Osteocyte (in vitro differentiated cells): ENCODE measurements at places on chromosomes 12 and 14. TPM values are rescaled to one million over a fixed set of nuclear protein-coding genes. Genes with fewer than 3 reads are reported as not detected.

TIMELESS gene
- total RNA-seq, result 15.9 and 16.2 TPM in 2 replicates

ARMH4 gene
- total RNA-seq, result 13.9 and 16.7 TPM in 2 replicates

DEGS2 gene
- 0.19 and 0.21 TPM in 2 replicates for total RNA-seq

- peak; percentile 85 for DNase-seq
Measured at GRCh38 chr14:90235179-90235976, 21.0 kb upstream of the PSMC1 start.

PCED1B gene
- total RNA-seq, result 1.6 and 2.5 TPM in 2 replicates

MDP1 gene
- total RNA-seq, result 23.8 and 25.4 TPM in 2 replicates

- DNase-seq, result no peak
Measured at GRCh38 chr12:120842595-120842994, 61.6 kb downstream of the SPPL3 start.

DNA sequence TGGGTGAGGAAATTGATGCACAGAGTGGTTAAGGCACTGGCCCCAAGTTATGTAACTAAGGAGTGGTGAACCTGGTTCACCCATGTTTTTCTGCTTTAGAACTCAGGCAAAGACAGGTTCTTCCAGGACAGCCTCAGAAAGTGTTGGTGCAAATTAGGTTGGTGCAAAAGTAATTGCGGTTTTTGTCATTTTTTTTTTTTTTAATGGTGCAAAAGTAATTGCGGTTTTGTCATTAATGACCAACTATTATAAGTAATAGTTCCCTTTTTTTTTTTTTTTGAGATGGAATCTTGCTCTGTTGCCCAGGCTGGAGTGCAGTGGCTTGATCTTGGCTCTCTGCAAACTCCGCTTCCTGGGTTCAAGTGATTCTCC is 5.2 kb upstream of the SSH1 start:
- no peak for DNase-seq

GRCh38 chr12:28190321-28191050 is at the start of gene CCDC91:
Gene CCDC91, plus strand, starts transcription at chr12:28190456. Its CDS starts 66,760 bp downstream, at chr12:28257216.
- DNase-seq, result peak; percentile 96

DNA sequence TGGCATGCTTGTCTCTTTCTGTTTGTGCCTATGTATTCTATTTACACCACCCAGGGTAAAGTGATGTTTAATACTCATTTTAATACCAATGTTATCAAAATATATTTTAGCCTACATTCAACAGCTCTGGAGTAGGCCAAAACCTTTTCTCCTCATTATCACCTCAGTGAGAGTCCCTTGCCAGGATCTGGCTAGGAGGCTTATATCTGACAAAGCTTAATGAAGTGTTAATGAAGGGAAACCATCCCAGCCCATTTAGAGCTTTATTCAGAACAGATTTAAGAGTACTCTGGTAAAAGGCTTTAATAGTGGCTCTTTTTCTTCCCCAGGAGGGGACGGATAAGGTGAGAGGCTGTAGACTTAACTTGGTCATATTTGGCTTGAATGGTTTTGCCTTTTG is 137.6 kb downstream of the GRIN2B start:
- DNase-seq, result no peak

SIX4 gene
- total RNA-seq, result 80.0 and 80.1 TPM in 2 replicates

DNA sequence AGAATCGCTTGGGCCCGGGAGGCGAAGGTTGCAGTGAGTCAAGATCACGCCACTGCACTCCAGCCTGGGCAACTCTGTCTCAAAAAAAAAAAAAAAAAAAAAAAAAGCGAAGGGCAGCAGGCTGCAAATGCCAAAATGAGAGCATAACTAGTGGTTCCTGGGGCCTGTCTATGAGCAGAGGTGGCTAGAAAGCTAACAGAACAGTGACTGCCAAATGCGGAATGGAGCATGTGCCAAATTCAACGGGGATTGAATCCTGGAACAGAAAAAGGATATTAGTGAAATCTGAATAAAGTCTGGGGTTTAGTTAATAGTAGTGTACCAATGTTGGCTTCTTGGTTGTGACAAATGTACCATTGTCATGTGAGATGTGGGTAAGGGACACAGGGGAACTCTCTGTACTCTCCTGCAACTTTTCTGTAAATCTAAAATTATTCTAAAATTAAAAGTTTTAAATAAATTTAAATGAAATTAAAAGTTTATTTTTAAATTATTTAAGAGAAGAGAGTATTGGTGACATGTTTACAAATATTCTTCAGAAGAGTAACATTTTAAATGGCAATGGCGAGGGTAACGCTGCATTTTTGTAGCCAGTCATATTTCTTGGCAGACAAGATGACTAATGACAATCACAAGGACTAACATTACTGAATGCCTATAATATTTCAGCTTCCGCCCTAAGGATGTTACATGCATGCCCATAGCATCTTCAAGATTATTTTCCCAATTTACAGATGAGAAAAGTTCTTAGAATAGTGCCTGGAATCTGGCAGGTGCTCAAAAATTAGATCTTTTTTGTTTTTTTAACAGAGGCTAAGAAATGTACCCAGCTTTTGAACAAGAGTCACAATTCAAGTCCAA is 28.9 kb upstream of the NUDT4 start:
- no peak for DNase-seq

DNA sequence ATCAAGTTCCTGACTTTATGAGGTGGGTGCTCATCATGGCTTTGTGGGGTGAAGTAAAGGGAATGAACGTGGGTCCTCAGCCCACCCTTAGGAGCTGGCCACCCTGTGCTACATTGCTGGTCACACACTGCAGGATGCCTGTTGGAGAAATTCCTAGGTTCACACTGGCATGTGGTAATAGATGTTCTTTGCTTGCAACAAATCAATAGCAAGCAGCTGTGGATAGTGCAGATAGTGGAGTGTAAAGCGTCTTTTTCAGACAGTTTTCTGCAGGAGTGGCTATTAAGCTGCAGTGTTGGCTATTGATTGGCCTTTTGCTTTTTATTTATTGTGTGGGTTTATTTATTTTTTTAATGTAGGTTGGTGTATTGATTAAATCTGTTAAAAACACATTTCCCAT is 822.7 kb downstream of the NRXN3 start:
- no peak for DNase-seq

- no peak for DNase-seq
Measured at GRCh38 chr12:22299294-22299912, 35.1 kb downstream of the ST8SIA1 start.

DNA sequence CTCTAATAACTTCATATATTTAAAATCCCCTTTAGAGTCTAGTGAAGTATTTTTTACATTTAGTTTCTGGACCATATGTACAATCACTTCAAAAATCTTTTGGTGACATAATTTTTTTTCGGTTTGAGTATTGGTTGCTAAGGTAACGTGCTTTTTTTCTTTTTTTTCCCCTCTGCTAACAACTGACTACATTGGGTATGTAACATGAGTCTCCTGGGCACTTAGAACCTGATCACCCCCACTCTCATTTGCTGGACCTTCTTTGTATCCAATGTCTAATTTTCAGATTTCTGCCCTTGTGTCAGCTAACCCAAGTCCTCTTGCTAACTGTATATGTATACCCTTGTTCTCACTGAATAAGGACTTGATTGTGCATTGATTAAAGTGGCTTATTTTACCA is 592.9 kb upstream of the FLRT2 start:
- DNase-seq, result no peak

DNA sequence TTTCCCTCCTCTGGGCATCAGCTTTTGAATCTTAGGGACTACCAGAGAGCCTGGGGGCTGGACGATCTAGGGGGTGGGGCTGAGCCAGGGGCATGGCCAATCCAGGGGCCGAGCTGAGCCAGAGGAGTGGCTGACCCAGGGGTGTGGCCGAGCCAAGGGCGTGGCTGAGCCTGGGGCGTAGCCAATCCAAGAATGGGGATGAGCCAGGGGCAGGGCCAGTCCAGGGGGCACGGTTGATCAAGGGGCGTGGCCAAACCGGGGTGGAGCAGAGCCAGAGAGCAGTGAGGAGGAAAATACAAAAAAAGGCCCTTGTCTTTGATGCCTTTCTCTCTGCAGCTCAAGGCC is 219.3 kb upstream of the NOS1 start:
- no peak for DNase-seq

- no peak for DNase-seq
Measured at GRCh38 chr12:116454950-116455447, 104.2 kb upstream of the MAP1LC3B2 start.

KRT73 gene
- not detected in 2 replicates for total RNA-seq

- DNase-seq, result no peak
Measured at GRCh38 chr12:119179335-119180021, 747 bp downstream of the HSPB8 start.

GRCh38 chr14:41597647-41598046 is 9.0 kb upstream of the LRFN5 start:
- DNase-seq, result no peak

PRB2 gene
- not detected in 2 replicates for total RNA-seq

- DNase-seq, result no peak
Measured at GRCh38 chr12:121202407-121203355, 7.2 kb upstream of the P2RX4 start.

DNA sequence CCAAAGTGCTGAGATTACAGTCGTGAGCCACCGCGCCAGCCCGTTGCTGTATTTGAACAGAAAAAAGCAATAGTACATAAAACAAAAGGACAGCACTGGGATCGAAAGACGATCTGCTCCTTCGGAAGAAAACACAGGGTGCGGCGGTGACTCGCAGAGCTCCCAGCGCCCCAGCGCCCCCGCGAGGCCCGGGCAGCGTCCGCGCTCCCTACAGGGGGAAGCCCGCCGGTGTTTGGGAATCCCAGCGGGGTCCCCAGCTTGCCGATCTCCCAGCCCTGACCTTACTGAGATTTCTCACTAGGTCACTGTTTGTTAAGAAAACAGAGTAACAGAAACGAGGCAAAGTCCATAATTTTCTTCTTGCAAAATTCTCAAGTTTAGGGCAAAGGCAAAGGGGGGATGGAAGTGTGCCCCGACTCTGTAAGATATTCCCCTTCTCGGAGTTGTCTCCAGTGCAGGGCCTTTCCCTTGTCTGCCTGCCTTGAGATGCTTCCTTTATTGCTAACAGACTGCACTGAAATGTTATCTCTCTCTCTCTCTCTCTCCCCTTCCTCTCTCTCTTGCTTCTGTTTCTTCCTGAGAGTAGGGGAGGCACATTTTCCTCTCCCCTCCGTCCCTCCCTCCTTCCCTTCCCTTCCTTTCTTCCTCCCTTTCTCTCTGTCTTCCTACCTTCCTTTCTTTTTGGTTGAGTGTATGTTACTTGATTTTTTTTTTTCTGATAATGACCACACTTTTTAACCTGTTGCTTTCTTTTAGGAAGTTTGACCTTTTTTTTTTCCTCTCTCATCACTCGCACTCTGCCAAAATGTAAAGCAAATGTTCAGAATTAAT is 91.9 kb downstream of the TMEM30B start:
- DNase-seq, result peak; percentile 92

GRCh38 chr12:9365296-9365695 is 157.1 kb upstream of the PZP start:
- DNase-seq, result no peak

GPR68 gene
- total RNA-seq, result 0.11 and 0.50 TPM in 2 replicates

BDKRB2 gene
- 0.31 and 0.40 TPM in 2 replicates for total RNA-seq
